ENCODE measurements at places on chromosomes 1 and 21.

- no peak for DNase-seq
Measured at GRCh38 chr1:100239961-100240360, 9.7 kb downstream of the DBT start.

- DNase-seq: no peak
Measured at GRCh38 chr1:236168716-236169429, 26.5 kb downstream of the GPR137B start.

GRCh38 chr1:221159608-221160007 is 280.4 kb downstream of the HLX start:
- DNase-seq: no peak

DNA sequence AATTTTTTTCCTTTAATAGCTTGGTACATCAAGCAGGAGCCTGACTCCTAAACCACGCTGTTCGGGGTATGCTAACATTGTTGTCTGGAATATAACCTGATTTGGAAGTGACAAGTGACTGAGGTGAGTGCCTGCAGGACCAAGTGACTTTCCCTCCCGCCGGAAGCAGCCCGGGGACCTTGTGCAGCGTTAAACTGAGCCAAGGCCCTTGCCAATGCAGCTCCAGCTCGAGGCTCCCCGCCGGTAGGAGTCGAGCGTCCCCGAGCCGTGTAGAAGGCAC is 716 bp upstream of the MTARC1 start:
- no peak for DNase-seq

DNA sequence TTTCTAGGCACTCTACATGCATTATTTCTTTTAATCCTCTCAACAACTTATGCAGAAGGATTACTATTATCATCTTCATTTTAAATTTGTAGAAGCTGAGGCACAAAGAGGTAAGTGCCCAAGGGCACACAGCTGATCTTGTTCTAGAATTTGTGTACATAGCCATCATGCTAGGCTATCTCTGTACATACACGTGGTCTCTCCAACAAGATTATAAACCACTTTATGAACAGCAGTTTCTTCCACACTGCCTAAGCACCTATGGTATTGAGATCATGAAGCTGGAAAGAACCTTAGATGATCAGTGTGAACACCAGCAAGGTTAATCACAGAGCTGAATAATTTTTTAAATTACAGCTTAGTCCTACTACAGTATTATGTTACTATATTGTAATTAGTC is 28.9 kb downstream of the UCHL5 start:
- no peak for DNase-seq

DNA sequence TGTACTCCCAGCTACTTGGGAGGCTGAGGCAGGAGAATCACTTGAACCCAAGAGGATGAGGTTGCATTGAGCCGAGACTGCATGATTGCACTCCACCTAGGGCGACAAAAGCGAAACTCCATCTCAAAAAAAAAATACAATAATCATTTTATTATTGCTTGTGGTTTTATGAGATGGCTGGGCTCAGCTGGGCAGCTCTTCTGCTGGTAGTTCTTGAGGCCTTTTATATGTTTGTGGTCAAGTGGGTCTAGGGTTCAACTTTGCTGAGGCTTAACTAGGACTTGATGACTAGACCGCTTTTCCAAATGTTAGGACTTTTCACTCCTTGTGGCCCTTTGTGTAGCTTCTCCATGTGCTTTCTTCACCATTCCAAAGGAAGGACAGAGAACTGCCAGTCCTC is 53.2 kb downstream of the SLC35F3 start:
- DNase-seq: no peak

DNA sequence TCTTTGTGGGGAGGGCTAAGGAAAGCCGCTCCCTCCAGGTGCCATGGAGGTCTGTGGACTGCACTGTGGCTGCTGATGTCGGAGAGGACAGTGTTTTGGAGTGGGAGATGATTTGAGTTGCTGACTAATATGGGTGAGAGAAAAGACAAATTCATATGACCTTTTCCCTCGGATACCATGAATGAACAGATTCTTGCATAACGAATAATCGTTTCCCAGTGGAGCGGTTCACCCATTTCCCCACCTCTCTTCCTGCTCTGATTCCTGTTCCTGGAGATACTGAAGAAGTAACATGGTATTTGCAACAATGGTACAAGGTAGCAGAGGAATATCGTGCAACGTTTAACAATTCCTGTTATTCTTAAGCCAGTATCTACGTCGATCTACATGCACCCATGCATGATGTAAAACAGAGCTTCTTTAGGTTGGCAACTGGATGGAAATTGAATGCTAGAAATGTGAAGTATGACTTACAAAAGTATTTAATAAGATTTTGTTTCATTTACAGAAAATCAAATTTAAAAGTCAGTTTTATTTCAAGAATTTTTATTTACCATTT is 227.1 kb downstream of the TOMM20 start:
- DNase-seq: no peak

- no peak for DNase-seq
Measured at GRCh38 chr1:162930532-162930931, 69.6 kb upstream of the CCDC190 start.

DNA sequence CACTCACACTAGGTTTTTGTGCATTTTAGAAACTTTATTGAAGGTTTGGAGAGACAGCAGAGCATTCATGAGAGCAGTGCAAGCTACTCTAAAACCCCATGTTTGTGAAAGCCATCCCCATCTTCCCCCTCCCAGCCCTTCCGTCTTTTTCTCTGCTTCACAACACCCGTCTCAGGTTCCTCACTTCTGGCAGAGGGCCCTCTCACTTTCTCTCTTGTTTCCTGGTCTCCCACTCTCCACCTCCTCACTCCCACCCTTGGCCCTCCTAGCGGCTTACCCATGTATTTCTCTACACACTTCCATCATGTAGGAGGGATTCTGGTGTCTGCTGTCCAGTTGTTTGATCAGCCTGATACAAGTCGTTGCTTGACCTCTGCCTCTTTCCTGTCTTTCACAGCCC is 92.7 kb downstream of the LRRC8C start:
- DNase-seq: no peak

DNA sequence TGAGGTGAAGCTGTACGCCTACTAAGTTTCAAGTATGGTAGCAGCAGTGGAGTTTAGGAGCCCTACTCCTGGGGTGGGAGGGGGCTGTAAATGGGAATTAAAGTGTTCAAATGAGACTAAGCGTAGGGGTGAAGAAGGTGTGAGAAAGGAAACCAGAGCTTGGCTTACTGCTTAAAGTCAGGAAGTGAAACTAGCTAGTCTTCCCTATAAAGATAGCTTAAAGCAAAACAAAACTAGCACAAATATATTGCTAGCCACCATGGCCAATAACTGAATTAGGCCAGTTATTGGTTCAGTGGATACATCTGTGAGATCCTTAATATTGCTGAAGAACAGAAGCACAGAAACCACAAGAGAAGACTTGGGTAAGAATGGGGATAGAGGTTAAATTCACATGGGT is 492.2 kb upstream of the PKN2 start:
- DNase-seq: no peak

DNA sequence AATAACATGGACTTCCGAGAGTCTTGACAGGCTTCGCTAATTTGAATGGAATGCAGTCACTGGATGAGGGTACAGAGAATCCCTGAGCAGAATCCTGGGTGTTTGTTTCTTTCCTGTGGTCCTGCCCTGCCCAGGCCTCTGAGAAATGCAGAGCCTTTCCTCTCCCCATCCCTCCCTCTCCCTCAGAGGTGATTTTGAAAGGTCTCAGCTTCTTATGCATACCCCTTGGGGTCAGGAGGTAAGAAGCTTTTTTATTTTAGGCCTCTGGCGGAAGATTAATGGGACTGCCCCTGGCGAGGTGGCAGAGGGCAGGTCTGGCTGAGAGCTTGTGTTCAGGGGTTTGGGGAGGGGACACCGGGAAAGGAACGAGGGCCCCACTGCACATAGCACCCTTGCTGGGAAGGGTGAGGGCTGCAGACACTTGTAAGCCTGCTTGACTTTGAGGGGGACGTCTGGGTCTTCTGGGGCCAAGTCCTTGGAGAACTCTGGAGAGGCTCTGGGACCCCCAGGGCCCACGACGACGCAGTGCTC is 116.5 kb upstream of the SLC45A1 start:
- DNase-seq: no peak

- DNase-seq: no peak
Measured at GRCh38 chr1:108758796-108759195, 12.3 kb downstream of the STXBP3 start.

GRCh38 chr1:62232871-62233278 is 38.2 kb downstream of the L1TD1 start:
- DNase-seq: no peak

- no peak for DNase-seq
Measured at GRCh38 chr1:5831600-5832335, 160.5 kb downstream of the NPHP4 start.

DNA sequence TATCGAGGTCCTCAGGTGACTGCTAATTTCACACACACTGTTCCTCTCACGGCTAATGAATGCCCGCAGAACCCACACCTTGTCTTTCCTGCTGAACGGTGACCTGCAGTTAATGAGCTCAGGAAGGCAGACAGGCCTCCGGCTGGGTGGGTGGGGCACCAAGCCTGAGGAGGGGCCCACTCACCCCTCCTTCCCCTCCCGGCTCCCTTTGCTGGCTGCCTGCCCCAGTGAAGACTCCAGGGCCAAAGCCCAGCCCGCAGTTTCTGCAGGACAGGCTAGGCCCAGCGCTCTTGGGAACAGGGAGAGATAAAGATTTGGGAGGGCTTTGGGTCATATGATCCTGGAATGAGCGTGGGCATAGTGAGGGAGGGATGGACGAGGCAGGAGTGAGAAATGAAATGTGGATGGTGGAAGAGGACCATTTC is 26.4 kb downstream of the FOXO6 start:
- peak; percentile 34 for DNase-seq

DNA sequence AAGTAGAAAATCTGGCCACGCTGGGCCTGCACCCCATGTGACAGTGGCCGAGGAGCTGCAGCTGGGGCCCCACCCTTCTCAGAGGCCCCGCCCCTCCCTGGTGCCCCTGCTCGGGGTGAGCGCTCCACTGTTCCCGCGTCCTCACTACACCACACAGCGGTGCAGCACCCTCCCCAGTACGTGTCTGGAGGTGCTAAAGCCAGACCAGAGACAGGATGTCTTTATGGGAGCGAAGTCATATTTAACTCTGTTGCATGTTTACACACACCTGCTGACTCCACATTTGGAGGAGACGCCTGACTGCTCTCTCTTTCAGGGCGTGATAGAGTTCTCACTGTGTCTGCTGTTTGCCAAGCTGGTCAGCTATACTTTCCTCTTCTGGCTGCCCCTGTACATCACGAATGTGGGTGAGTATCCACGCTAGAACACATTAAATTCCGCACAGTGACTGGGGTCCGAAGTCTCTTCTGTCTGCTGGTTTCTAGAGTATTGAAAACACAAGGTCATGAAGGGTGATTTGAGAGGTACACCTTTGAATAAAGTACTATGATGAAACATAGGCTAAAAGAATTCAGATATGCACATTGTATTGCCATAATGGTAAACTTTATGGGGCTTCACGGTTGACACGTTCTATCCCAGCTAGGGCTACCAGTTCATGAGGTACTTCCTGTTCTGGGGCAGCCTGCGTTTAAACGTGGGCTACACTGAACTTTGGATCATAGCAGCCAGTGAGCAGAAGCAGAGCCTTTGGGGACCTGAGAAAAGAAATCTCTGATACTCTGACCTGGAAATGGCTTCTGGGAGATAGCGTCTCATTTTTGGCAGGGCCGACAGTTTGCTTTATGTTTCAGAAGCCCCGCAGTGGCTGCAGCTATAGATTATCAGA is 48.4 kb downstream of the SLC37A1 start:
- no peak for DNase-seq

DNA sequence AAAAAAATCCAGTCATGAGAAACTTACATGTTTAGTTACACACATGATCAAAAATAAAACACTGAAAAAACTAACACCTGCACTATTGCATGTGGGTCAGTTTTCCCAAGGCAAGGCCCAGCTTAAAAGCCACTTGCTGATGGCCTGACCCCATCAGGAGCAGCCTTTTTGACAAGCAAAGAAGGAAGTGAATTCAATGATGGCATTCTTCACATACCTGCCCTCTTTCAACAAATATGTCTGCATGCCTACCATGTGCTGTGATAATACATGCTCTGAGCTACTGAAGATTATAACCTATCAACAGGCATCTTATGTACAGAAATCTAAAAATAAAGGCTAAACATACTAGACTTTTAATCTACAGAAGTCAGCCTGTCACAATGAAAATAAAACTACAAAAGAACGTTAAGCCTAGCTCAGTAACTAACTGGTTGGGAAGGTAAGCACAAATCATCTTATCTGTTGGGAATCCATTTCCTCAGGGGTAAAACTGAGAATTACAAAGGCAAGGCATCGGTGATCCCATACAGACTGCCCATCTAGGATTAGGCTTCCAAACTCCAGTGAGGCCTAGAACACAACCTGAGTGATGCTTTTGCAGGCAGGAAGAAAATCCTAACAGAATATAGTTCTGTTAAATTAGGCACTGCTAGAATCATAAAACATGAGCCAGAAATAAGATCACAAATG is 14.5 kb downstream of the SORT1 start:
- no peak for DNase-seq

DNA sequence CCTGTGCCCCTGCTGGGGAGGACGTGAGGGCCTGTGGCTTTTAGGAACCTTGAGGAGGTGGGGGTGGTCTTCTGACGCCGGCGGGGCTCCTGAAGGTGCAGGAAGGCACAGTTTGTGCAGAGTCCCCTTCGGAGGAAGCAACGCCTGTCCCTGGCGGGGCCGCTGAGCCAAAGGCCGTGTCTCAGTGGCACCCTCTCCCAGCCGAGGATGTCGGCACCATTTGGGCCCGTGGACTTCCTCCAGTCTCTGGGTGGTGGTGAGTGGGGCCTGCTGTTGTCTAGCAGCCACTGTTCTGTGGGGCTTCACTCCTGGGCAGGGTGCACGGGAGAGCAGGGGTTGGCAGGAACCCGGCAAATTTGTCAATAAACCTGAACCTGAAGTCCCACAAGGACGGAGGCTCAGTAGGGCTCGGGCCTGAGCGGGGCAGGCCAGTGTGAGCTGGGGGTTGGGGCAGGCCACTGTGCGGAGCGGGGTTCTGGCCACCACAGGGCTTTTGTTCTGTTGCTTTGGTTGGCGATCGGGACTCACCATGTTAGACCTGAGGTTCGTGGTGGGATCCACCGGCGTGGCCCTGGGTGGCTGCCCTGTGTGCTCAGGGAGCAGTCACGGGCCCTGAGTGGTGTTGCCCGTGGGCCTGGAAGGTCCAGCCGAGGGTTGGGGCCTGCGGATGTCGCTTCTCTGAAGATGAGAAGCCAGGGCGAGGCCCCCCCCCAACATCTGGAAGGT is 64.8 kb downstream of the SKI start:
- no peak for DNase-seq

- DNase-seq: no peak
Measured at GRCh38 chr1:3899754-3900149, 320 bp downstream of the C1orf174 start.

- DNase-seq: no peak
Measured at GRCh38 chr1:222095606-222096475, 354.0 kb upstream of the DUSP10 start.

DNA sequence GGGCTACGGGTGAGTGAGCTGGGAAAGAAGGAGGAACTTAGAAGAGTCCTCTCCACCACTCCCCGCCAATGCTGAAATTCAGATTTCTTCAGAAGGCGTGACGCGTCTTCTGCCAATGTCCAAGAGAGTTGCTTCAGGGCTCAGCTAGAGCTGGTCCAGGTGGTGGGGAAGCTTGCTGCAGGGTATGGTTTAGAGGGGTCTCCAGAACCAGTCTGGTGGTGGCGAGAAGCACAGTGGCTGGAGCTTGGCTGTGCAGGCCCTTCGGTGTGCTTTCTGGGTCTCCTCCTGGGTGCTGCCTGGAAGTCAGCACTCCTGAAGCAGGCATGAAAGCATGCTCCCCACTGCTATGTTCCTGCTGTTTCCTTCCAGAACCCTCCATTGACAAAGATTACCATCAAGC is 387.2 kb downstream of the PTPRU start:
- no peak for DNase-seq

All from hypothalamus (tissue), 51 donors.